Suprapubic skin (tissue), 4 donors: ENCODE measurements at places on chromosomes 6 and 20.

- no peak overlapping the region for H3K27ac ChIP-seq
- no peaks in the 10 kb centered on the region for H3K27me3 ChIP-seq
- H3K36me3 ChIP-seq = no peaks in the 10 kb centered on the region
- H3K4me1 ChIP-seq = peaks cover 29% of the 10 kb centered on the region
- DNase-seq = no peak
- no peak overlapping the region for H3K4me3 ChIP-seq
These were observed 49.4 kb upstream of the ARMC2 start for GRCh38 chr6:108798670-108799353.

DNA sequence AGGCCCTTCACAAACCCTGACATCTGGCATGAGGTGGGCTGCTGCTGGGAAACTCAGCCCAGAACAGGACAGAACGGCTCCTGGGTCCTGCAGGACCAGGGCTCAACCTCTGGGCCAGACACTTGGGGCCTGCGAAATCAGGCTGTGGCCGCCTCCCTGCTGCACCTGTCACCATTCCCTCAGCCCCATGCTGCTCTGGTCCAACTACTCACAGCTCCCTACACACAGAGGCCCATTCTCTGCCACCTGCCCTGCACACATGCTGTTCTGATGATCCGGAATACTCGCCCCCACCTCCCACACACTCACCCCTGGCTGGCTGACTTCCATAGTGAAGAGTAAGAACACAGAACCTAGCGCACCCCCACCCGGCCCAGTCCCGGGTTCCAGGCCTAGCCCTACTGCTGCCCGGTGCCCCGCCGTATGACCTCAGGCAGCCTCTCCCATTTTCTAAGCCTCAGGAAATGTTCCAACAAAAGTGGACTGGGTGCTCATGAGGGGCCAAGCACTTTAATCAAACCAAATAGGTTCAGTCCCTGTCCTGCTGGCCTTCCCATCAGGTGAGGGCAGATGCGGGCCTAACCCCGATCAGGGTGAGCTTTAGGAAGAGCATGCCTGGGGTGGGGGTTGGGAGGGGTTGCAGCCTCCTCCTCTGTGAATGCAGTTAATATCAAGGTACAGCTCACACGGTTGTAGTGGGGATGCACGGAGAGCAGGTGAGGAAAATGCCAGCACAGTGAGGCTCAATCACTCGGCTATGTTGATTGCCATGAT, 3.9 kb downstream of the PEDS1 start:
- no peaks in the 10 kb centered on the region for H3K27me3 ChIP-seq
- peaks cover 7% of the 10 kb centered on the region for H3K36me3 ChIP-seq
- peaks cover 88% of the 10 kb centered on the region for H3K4me1 ChIP-seq
- H3K27ac ChIP-seq = peak overlapping the region; percentile 96
- no peak overlapping the region for H3K4me3 ChIP-seq
- no peak for DNase-seq

DNA sequence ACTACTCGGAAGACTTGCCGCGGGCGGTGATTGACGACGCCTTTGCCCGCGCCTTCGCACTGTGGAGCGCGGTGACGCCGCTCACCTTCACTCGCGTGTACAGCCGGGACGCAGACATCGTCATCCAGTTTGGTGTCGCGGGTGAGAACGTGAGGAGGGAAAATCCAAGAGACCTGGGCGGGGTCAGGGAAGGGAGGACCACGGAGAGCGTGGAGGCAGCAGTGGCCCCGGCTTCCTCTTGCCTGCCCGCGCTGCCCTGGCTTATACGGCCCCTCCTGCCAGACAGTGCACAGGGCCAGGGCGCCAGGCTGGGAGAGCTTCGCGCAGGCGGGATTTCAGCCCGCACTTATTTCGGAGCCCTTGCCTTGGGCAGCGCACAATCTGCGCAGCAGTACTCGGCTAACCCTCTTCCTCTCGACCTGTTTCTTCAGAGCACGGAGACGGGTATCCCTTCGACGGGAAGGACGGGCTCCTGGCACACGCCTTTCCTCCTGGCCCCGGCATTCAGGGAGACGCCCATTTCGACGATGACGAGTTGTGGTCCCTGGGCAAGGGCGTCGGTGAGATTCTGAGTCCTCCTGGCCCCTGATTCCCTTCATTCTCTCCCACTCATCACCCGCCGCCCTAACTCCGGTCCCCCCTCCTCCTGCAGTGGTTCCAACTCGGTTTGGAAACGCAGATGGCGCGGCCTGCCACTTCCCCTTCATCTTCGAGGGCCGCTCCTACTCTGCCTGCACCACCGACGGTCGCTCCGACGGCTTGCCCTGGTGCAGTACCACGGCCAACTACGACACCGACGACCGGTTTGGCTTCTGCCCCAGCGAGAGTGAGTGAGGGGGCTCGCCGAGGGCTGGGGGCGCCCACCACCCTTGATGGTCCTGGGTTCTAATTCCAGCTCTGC, 2.0 kb downstream of the MMP9 start:
- no peak for DNase-seq
- H3K4me3 ChIP-seq = peak overlapping the region; percentile 31
- peaks cover 91% of the 10 kb centered on the region for H3K27me3 ChIP-seq
- peaks cover 18% of the 10 kb centered on the region for H3K4me1 ChIP-seq
- H3K27ac ChIP-seq = no peak overlapping the region

- H3K4me3 ChIP-seq = no peak overlapping the region
- H3K4me1 ChIP-seq = no peaks in the 10 kb centered on the region
- no peaks in the 10 kb centered on the region for H3K27me3 ChIP-seq
- no peak for DNase-seq
These were observed 133.0 kb upstream of the ATXN1 start for GRCh38 chr6:16894301-16894700.

DNA sequence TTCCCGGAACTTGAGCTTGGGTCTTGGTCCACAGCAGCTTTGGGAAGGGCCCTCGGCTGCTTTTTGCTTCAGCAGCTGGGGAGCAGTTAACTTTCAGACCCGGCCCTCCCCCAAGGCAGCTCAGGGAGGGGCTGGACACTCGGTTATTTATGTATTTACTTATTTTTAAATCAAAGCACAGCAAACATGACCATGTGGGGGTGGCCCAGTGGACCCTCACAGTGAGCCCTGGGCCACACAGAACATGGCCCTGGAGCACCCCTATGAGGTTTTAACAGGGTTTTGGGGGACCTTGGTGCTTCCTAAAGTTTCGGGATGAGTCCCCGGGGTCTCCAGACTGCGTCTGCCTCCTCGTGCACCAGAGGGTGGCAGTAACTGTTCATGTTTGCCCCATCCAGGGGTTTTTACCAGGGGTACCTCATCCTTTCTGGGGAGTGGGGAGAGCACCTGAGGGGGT, 26.6 kb upstream of the NPBWR2 start:
- H3K36me3 ChIP-seq = no peaks in the 10 kb centered on the region
- peak; percentile 48 for DNase-seq
- H3K27me3 ChIP-seq = peaks cover 20% of the 10 kb centered on the region
- no peak overlapping the region for H3K27ac ChIP-seq
- H3K4me1 ChIP-seq = no peaks in the 10 kb centered on the region
- no peak overlapping the region for H3K4me3 ChIP-seq

DNA sequence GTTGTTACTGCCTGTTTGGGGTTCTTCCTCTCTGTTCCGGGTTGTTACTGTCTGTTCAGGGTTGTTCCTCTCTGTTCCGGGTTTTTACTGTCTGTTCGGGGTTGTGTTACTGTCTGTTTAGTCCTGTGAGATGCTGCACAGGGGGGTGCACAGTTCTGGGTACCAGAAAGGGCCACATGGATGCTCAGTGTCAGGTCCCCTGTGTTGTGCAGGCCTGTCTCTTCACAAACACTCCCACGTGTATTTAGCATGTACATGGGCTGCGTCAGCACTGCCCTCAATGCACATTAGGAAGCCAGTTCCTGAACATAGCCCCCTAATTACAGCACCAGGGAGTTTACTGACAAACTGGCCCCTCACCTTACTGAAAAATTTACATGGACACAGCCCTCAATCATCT, 118.5 kb downstream of the DLL1 start:
- DNase-seq = no peak
- H3K36me3 ChIP-seq = no peaks in the 10 kb centered on the region
- H3K4me1 ChIP-seq = peaks cover 3% of the 10 kb centered on the region
- H3K27me3 ChIP-seq = no peaks in the 10 kb centered on the region
- H3K4me3 ChIP-seq = no peak overlapping the region

- H3K4me3 ChIP-seq = no peak overlapping the region
- no peaks in the 10 kb centered on the region for H3K36me3 ChIP-seq
These were observed 71.2 kb upstream of the ZMYND8 start for GRCh38 chr20:47427746-47428145.

GRCh38 chr20:40317156-40317790, 371.8 kb downstream of the MAFB start:
- no peak overlapping the region for H3K4me3 ChIP-seq
- H3K27me3 ChIP-seq = no peaks in the 10 kb centered on the region

- no peaks in the 10 kb centered on the region for H3K36me3 ChIP-seq
- no peak overlapping the region for H3K4me3 ChIP-seq
- DNase-seq = no peak
- no peaks in the 10 kb centered on the region for H3K4me1 ChIP-seq
- H3K27ac ChIP-seq = no peak overlapping the region
These were observed 33.4 kb upstream of the IL17A start for GRCh38 chr6:52152711-52153160.

DNA sequence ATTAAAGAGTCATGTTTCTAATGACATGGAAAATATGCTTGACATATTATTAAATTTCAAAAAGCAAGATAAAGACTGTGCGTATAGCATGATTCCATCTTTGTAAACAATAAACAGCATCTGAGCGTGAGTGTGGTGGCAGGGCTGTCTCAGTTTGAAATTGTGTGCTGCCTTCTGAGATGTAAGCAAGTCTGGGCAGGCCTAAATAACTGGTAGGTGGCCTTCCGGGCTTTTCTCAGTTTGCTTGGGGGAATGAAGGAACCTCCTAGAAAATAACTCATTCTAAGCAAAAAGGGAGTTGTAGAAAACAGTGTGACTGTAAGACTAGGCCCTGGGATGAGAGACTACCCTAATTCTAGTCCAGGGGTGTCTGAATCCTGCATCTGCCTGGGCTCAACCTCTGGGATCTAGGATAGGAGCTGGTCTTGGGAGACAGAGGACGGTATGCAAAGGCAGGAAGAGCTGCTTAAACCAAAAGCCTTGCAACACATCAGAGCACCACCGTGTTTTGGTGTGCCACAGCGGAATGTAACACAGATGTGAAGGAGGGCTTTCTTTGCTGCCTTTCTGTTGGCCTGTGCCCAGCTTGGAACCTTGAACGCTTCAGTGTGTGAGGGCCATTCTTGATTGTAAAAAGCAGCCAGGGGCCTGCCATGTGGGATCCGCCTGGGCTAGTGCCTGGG, 63.5 kb upstream of the L3MBTL3 start:
- H3K27me3 ChIP-seq = no peaks in the 10 kb centered on the region
- H3K36me3 ChIP-seq = no peaks in the 10 kb centered on the region
- H3K4me3 ChIP-seq = no peak overlapping the region
- H3K27ac ChIP-seq = no peak overlapping the region

DNA sequence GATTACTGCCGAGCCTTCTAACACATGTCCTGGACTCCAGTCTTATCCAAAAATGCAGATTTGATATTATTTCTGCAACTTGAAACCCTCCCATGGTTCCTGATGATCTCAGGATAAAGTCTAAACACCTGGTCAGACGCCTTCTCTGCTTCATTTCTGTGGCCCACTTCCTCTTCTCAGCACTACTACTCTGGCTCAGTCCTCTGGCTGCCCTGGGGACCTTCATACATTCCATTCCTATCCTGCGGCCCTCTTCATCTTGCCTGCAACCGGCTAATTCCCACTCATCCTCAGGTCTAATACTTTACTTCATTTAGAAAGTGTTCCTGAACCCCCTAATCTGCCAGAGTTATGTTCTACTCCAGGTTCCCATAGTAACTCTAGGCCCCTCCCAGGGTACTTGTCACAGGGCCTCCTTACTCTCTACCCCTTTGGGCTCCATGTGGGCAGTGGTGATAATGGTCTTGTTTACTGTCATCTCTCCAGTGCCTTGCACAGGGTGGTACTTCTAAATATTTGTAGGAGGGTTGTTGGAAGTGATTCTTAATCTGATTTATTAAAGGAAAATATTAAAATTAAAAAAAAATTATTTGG, 18.9 kb downstream of the MAN1A1 start:
- DNase-seq = no peak
- no peak overlapping the region for H3K27ac ChIP-seq
- H3K27me3 ChIP-seq = no peaks in the 10 kb centered on the region
- H3K36me3 ChIP-seq = peaks cover 6% of the 10 kb centered on the region
- peaks cover 20% of the 10 kb centered on the region for H3K4me1 ChIP-seq

DNA sequence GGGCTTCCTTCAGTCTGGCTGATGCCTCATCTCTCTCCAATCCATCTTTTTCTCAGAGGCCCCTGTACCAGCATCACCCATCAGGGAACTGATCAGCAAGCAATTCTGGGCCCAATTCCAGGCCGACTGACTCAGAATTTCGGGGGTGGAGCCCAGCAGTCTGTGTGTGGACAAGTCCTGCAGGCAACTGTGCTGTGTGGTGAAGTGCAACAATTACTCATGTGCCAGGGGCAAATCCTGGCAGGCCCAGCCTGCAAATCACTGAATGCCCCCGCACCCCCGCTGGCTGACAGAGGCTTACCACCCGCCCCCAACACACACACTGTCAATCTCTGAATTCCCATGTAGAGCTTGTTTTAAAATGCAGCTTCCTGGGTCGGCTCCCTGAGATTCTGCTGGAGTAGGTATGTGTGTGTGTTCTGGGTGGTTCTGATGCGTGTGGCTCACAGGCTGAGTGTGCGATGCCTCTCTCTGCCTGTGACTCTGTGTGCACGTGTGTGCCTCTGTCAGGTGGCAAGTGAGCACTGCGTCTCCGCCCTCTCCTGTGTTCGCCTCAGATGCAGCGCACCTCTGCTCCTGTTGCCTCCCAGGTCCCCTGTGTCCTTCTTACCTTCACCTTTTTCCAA, 45.4 kb downstream of the SSR1 start:
- DNase-seq = peak; percentile 83
- peaks cover 27% of the 10 kb centered on the region for H3K4me1 ChIP-seq
- H3K27ac ChIP-seq = peak overlapping the region; percentile 80
- no peaks in the 10 kb centered on the region for H3K36me3 ChIP-seq
- no peaks in the 10 kb centered on the region for H3K27me3 ChIP-seq

DNA sequence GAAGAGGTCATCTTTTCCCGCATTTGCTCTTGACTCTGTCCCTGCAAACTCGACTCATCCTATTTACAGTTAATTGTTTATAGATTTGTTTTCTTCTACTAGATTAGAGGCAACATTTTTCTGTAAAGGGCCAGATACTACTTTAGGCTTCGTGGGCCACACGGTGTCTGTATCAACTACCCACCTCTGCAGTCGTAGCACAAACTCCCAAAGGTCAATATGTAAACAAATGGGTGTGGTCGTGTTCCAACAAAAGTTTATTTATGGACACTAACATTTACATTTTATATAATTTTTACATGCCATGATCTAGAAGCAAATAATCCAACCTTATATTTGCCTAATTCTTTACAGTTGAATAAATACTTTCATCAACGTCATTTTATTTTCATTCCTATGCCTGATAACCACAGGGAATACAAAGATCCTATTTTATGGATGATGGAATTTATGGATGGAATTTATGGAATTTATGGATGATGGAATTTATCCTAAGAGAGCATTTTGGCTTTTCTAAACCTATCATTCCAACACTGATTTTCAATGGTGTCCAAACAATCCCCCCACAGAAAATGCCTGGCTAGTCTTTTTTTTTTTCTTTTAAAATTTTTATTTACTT, 232.8 kb downstream of the MYLK4 start:
- H3K4me1 ChIP-seq = no peaks in the 10 kb centered on the region
- H3K36me3 ChIP-seq = no peaks in the 10 kb centered on the region
- H3K27me3 ChIP-seq = no peaks in the 10 kb centered on the region
- H3K27ac ChIP-seq = no peak overlapping the region
- no peak overlapping the region for H3K4me3 ChIP-seq
- no peak for DNase-seq

GRCh38 chr6:47027315-47027714, 14.8 kb downstream of the ADGRF1 start:
- H3K4me3 ChIP-seq = no peak overlapping the region
